Erythroblast (primary cell): ENCODE measurements at places on chromosomes 5 and 9.
A peak's percentile ranks its signal among the peaks of the same experiment; 100 is the strongest.

- peak; percentile 50 for DNase-seq
Measured at GRCh38 chr5:123036391-123037103, at the start of gene PPIC. Gene PPIC (minus strand): TSS chr5:123036725. CDS start chr5:123036625, 100 bp downstream.

- no peak for DNase-seq
Measured at GRCh38 chr5:95907740-95908706, 53.6 kb downstream of the ELL2 start.

- DNase-seq = no peak
Measured at GRCh38 chr5:3595006-3595961, at the start of gene IRX1. Gene IRX1 (plus strand): TSS chr5:3595832. CDS start chr5:3596106, 274 bp downstream.

DNA sequence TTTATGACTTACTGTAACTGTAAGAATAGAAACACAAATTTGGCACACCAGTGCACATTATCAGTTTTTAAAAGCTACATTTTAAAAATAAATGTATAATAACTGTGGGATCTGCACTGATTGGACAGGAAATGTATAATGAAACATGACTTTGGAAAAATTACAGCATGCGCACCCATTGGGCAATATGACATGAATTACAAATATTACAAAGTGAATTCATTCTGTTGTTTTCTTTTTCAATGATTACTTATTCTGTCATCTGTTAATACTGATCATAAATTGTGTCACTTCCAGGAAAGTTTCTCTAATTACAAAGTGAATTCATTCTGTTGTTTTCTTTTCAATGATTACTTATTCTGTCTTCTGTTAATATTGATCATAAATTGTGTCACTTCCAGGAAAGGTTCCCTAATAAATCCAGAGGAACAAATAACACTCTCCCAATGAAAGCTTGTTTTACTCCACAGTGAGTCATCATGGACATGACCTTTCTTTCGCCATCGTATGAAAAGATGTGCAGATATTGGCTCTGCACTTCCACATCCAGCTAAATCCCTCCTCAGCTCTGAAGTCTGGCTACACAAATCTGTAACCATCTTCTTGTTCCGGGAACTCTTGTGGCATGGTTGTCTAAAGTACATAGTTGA lies 297.0 kb upstream of the HAPLN1 start:
- no peak for DNase-seq

GRCh38 chr9:76215066-76215465 lies 179.2 kb downstream of the RFK start:
- no peak for DNase-seq

DNA sequence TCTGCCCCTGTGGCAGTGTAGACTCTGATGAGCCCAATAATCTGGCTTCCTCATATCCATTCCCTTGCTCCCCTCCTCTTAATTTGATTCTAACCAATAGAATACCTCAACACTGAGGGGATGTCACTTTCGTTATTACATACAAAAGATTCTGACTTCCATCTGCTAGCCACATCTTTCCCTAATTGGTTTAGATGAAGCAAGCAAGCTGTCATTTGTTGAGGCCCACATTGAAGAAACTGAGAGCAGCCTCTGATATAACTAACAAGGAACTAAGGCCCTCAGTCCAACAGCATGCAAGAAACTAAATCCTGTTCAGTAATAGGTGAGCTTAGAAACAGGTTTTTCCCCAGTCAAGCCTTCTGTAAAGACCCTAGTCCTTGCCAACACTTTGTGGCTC lies 5.8 kb downstream of the ADAMTS6 start:
- DNase-seq = no peak

DNA sequence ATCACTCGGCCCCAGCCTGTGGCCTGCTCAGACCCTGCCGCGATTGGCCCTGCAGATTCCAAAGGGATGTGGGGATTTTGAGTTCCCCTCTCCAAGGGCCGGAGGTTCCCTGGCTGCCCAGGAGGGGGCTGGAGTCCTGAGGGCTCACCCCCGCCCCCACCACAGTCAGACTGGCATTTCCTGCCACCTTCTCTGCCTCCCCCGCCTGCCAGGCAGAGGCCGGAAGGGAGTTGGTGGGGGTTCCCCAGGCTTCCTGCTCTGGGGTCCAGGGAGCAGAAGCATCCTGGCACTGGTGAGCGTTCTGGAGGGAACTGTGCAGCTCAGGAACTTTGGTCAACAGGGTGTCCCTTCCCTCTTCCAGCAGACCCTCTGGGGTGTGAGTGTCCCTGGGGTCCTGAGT lies 70.6 kb downstream of the RXRA start:
- no peak for DNase-seq

GRCh38 chr5:169805937-169806700 lies 169.0 kb downstream of the DOCK2 start:
- DNase-seq = no peak

DNA sequence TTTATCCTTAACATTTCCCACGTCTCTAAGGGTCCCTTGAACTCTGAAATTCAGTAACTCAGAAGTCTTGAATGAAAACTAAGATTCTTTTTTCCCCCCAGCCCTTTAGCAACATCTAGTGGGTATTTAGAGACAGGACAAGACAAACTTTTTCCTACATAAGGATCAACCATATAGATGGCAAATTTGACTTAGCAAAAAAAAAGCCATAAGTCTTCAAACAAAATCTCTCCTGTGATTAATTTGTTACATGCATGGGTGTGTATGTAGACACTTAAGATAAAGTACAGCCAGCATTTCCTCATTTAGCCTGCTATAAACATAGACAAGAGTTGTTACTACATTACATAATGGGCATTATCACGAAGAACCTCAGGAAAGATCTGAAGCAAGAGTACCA lies 29.1 kb upstream of the ANKRD31 start:
- peak; percentile 25 for DNase-seq
